ENCODE measurements at places on chromosomes 6 and 20. TPM values are rescaled to one million over a fixed set of nuclear protein-coding genes. Genes with fewer than 3 reads are reported as not detected.

DNA sequence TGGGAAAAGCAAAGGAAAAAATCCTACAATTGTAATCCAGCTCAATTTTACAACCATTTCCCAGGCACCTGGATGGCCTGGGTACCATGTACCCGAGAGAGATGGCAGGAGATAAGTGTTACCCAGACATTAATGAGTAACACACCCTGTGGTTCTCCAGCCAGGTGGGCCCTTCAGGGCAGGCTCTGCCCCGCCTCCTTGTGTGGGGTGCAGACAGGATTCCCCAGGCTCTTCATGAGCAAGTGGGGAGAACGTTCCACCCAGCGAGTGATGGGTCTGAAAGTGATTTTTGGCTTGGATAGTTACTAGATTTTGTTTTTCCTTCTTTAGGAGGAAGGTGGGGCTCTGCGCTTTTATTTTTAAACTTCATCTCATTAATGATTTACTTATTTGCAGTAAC is 243.9 kb downstream of the TAF4 start:
- DNase-seq: no peak

GRCh38 chr20:12394786-12395185 is 477.1 kb downstream of the BTBD3 start:
- DNase-seq: no peak

DNA sequence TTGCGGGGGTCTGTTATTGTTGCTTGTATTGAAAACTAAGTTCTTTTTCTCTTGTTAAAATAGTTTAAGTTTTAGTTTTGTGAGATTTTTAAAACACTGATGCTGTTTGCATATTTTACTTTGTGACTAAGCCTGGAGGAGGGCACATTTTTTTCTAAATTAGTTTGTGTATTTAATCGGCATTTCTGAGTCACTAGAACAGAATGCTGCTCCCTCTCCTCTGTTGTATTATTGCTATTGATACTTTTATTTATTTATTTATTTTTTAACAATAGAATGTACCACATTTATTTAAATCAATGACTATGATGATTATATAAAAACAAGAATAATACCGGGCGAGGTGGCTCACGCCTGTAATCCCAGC is 5.1 kb upstream of the FAM50B start:
- DNase-seq: no peak

GRCh38 chr6:38510205-38510604 is 129.5 kb downstream of the BTBD9 start:
- no peak for DNase-seq

- DNase-seq: no peak
Measured at GRCh38 chr20:61997372-61997771, 68.3 kb downstream of the TAF4 start.

- no peak for DNase-seq
Measured at GRCh38 chr6:141123497-141123896, 1009.2 kb upstream of the GJE1 start.

GRCh38 chr6:143478479-143479062 is 28.0 kb downstream of the PEX3 start:
- no peak for DNase-seq

GRCh38 chr6:28693033-28693750 is 167.5 kb downstream of the GPX5 start:
- no peak for DNase-seq

GRCh38 chr6:53251033-53251672 is 97.6 kb downstream of the ELOVL5 start:
- no peak for DNase-seq

GRCh38 chr6:145875496-145876211 is 61.1 kb upstream of the FBXO30 start:
- no peak for DNase-seq

GRCh38 chr20:58481481-58482021 is 33.6 kb downstream of the APCDD1L start:
- peak; percentile 65 for DNase-seq

- no peak for DNase-seq
Measured at GRCh38 chr6:158772172-158772571, 47.0 kb downstream of the EZR start.

- DNase-seq: peak; percentile 33
Measured at GRCh38 chr20:37922016-37922415, 19.1 kb downstream of the VSTM2L start.

- no peak for DNase-seq
Measured at GRCh38 chr6:138239774-138240173, 21.5 kb upstream of the PBOV1 start.

DNA sequence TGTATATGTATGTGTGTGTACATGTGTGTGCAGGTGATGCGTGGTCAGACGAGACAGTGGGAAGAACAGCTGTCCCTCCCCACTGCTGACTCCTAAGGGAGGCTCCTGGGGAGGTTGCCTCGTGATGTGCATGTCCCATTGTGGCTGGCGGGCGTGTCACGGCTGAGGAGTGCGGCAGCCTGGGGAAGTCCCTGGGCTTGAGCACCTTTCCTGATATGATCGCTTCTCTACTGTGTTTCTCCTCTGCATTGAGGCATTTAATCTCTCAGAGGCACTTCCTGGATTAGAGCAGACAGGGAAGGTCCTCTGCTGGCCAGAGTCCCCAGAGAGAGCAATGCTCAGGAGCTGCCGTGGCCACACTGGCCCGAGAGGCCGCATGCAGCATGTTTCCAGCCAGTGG is 11.4 kb downstream of the NPBWR2 start:
- no peak for DNase-seq

DNA sequence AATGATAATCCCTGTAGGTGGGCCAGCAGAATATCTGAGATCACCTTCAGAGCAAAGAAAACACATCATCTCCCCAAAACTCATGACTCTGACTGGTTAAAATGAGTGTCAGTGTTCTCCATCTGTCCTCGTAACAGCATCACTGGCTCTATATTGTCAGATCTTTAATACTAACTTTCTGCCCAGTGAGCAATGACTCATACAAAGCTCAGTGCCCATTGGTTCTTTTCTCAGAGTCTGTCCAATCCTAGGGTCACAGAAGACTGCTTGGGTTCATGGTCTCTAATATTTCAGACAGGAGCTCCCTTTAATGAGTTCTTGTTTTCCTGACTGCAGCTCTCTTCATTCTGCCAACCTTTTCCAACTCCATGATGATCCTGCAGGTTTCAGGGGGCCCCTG is 36.4 kb downstream of the HLA-DPB1 start:
- DNase-seq: no peak

DNA sequence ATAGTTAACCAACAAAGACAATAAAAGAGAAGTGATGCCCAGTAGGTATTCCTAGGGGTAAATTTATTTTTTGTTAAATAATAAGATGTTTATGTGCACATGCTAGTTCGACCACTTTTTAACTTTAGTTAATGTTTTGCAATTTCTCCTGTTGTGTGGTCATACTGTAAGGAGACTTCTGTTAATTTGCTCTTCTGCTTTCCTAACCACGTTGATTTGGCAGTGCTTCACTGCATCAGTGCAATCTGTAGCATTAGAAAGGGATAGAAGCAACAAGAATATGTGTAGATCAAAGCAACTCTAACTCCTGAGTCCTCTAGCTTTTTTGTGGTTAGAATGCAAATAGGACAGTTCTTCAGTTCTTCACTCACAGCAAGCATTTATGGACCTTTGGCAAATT is 13.9 kb downstream of the MYB start:
- DNase-seq: no peak

- no peak for DNase-seq
Measured at GRCh38 chr6:41040940-41041536, 1.2 kb upstream of the TSPO2 start.

DNA sequence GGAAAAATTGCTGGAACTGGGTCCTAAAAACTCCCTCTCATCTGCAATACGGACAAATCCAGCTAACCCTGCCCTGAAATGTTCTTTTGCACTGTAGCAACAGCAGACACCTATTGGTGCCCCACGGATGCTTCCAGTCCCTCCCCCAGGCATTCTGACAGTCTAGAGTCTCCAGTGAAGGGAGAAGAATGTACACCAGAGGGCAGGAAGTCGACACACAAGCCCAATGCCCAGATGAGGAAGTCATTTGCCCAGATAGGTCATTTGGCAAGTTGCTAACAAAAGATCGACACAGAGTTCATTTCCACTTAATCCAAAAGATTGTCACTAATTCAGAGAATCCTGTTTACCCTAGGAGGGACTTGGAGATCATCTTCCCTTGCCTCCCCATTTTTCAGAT is 293.0 kb upstream of the PRDM1 start:
- no peak for DNase-seq

- no peak for DNase-seq
Measured at GRCh38 chr20:23000232-23000947, 34.7 kb upstream of the SSTR4 start.

- DNase-seq: no peak
Measured at GRCh38 chr20:33119725-33120720, 40.6 kb downstream of the BPIFB4 start.

- peak; percentile 68 for DNase-seq
Measured at GRCh38 chr6:52389626-52390360, 27.8 kb downstream of the PAQR8 start.

GRCh38 chr6:91098006-91098405 is 511.1 kb upstream of the MAP3K7 start:
- no peak for DNase-seq

The PDE10A gene
- total RNA-seq: not detected

The GATA5 gene
- not detected for total RNA-seq

The EYS gene
- total RNA-seq: not detected

The ENPP3 gene
- total RNA-seq: 0.45 TPM

The CLIC5 gene
- 0.74 TPM for total RNA-seq

The HCK gene
- not detected for total RNA-seq

The CRISP2 gene
- not detected for total RNA-seq

The STX11 gene
- total RNA-seq: 38.5 TPM

The PKHD1 gene
- total RNA-seq: not detected

The TFAP2A gene
- not detected for total RNA-seq

The FAXC gene
- total RNA-seq: not detected

The BPIFB1 gene
- total RNA-seq: not detected

The RHAG gene
- not detected for total RNA-seq

The ULBP2 gene
- 0.62 TPM for total RNA-seq

The SSTR4 gene
- total RNA-seq: not detected

The EDN3 gene
- not detected for total RNA-seq

Measured in activated naive CD8-positive, alpha-beta T cell treated with anti-CD3 and anti-CD28 coated beads for 36 hours (primary cell).